CD8-positive, alpha-beta memory T cell (primary cell): ENCODE measurements at places on chromosomes 13 and 19. TPM values are rescaled to one million over a fixed set of nuclear protein-coding genes. Genes with fewer than 3 reads are reported as not detected.

The GJB6 gene
- 7.7 TPM for total RNA-seq

The OSCAR gene
- total RNA-seq: 0.35 TPM

- no peak overlapping the region for H3K27ac ChIP-seq
- H3K27me3 ChIP-seq: no peaks in the 10 kb centered on the region
- DNase-seq: no peak
- no peaks in the 10 kb centered on the region for H3K36me3 ChIP-seq
- peaks cover 30% of the 10 kb centered on the region for H3K4me1 ChIP-seq
- no peak overlapping the region for H3K4me3 ChIP-seq
Measured at GRCh38 chr19:8192221-8192820, 16.8 kb upstream of the CERS4 start.

- no peaks in the 10 kb centered on the region for H3K27me3 ChIP-seq
- no peak overlapping the region for H3K4me3 ChIP-seq
- peaks cover 23% of the 10 kb centered on the region for H3K4me1 ChIP-seq
- no peaks in the 10 kb centered on the region for H3K36me3 ChIP-seq
- H3K27ac ChIP-seq: no peak overlapping the region
Measured at GRCh38 chr13:60398907-60399589, 2.0 kb downstream of the TDRD3 start.

The LGALS7 gene
- not detected for total RNA-seq

- peak within 1 kb of the TSS; percentile 60 for H3K27ac ChIP-seq
- H3K36me3 ChIP-seq: no peaks in the 10 kb centered on the region
- no peaks in the 10 kb centered on the region for H3K27me3 ChIP-seq
- H3K4me1 ChIP-seq: peaks cover 7% of the 10 kb centered on the region
- DNase-seq: peak; percentile 83
- H3K4me3 ChIP-seq: peak within 1 kb of the TSS; percentile 79
Measured at GRCh38 chr19:34926685-34927375, at the start of gene ZNF30. ZNF30 (plus strand) TSS chr19:34926903; CDS start chr19:34929948, 3,045 bp downstream.

DNA sequence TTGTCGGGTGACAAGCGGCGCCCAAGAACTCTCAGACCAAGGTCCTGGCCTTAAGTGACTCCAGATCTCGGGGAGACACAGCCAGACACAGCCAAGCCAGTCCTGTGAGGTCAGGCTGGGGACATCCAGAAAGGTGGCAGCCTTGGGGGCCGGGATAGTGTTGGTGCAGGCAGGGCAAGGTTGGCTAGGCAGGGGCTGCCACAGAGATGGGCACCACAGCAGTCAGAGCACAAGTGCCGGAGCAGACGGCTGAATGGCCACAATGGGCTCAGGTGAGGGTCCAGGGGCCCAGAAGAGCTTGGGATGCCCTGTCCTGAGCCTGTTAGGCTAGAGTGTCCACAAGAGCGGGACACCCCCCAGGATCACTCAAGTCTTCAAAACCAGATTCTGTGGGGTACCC is 32.2 kb downstream of the MAU2 start:
- no peaks in the 10 kb centered on the region for H3K27me3 ChIP-seq
- no peak overlapping the region for H3K27ac ChIP-seq
- no peak overlapping the region for H3K4me3 ChIP-seq

DNA sequence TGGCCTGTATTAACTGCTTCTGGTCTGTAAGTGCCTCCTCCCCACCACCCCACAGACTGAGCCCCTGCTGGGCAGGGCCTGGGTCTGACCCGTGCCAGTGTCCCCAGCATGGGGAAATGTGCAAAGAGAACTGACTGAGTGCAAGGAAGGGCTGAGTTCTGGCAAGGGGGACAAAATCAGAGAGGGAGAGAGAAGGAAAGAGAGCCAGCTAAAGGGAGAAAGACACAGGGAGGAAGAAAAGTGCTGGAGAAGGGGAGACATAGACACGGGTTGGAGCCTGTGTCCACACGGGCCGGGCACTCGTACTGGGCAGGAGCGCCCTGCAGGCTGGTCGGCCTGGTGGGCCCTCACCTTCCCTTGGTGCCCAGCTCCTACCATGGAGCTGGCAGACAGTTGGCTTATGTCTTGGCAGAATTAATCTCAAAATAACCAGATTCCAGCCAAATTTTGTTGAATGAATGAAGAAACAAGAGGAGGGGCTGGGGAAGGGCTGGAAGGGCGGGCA is 1.2 kb downstream of the NKG7 start:
- peak overlapping the region; percentile 76 for H3K27ac ChIP-seq
- H3K4me3 ChIP-seq: peak overlapping the region; percentile 54
- H3K4me1 ChIP-seq: peaks cover 61% of the 10 kb centered on the region
- H3K36me3 ChIP-seq: no peaks in the 10 kb centered on the region

The GPR42 gene
- not detected for total RNA-seq

The CBLC gene
- total RNA-seq: not detected

- H3K27me3 ChIP-seq: no peaks in the 10 kb centered on the region
- peaks cover 39% of the 10 kb centered on the region for H3K4me1 ChIP-seq
- H3K4me3 ChIP-seq: no peak overlapping the region
- no peak overlapping the region for H3K27ac ChIP-seq
Measured at GRCh38 chr13:42280537-42280936, 8.6 kb downstream of the AKAP11 start.

- no peaks in the 10 kb centered on the region for H3K36me3 ChIP-seq
- no peak overlapping the region for H3K27ac ChIP-seq
- H3K27me3 ChIP-seq: no peaks in the 10 kb centered on the region
- DNase-seq: no peak
Measured at GRCh38 chr13:79459906-79460305, 21.0 kb upstream of the NDFIP2 start.

- H3K27ac ChIP-seq: no peak overlapping the region
- H3K4me3 ChIP-seq: no peak overlapping the region
- no peak for DNase-seq
- H3K4me1 ChIP-seq: no peaks in the 10 kb centered on the region
- no peaks in the 10 kb centered on the region for H3K36me3 ChIP-seq
Measured at GRCh38 chr13:46535002-46535401, 18.0 kb upstream of the LRCH1 start.

- H3K27me3 ChIP-seq: no peaks in the 10 kb centered on the region
- peak overlapping the region; percentile 99 for H3K27ac ChIP-seq
- H3K4me1 ChIP-seq: peaks cover 88% of the 10 kb centered on the region
- no peak for DNase-seq
- H3K36me3 ChIP-seq: no peaks in the 10 kb centered on the region
- H3K4me3 ChIP-seq: peak overlapping the region; percentile 86
Measured at GRCh38 chr19:13841086-13841961, 35.6 kb upstream of the NANOS3 start.

The SBK2 gene
- not detected for total RNA-seq

GRCh38 chr19:51375504-51376221 is 3.2 kb upstream of the NKG7 start:
- no peak overlapping the region for H3K27ac ChIP-seq
- no peak overlapping the region for H3K4me3 ChIP-seq
- H3K4me1 ChIP-seq: peaks cover 51% of the 10 kb centered on the region

DNA sequence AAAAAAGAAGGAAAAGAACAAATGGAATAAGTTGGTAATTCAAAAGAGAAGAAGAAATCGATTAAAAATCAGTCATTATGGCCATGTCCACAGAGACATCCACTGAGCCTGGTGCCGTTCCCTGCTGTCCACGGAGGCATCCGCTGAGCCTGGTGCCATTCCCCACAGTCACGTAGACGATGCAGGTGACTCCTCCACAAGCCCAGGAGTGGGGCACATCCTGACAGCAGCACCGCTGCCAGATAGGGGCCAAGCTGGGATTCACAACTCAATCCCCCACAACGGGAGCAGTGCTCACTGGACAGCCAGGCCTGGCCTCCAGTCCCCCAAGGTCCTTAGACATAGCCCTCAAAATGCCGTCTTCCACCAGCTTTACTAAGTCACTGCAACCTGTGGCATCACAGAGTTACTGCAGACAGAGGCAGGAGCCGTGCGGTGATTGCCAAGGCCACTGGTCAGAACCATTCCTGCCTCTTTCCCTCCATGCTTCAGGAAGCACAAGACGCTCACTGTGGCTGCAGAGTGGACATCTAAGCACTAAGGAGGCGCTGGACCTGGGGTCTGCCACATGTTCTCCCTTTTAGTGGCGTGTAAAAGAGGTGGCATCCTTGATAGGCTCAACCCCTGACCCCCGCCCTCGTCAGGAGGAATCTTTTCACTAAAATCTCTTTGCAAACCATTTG is 131.5 kb upstream of the SPACA7 start:
- no peak overlapping the region for H3K27ac ChIP-seq
- DNase-seq: no peak
- H3K4me3 ChIP-seq: no peak overlapping the region
- no peaks in the 10 kb centered on the region for H3K4me1 ChIP-seq
- no peaks in the 10 kb centered on the region for H3K27me3 ChIP-seq
- no peaks in the 10 kb centered on the region for H3K36me3 ChIP-seq

DNA sequence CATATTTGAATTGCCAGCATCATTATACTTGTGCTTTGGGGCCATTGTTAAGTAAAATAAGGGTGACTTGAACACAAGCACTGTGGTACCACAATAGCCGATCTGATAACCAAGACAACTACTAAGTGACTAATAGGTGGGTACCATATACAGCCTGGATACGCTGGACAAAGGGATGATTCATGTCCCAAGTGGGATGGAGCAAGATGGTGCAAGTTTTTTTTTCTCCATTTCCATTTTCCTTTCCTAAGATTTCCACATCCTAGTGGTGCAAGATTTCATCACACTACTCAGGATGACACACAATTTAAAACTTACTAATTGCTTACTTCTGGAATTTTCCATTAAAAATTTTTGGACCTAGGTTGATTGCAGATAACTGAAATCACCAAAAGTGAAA is 15.1 kb downstream of the BRCA2 start:
- no peaks in the 10 kb centered on the region for H3K4me1 ChIP-seq
- H3K27ac ChIP-seq: no peak overlapping the region
- no peaks in the 10 kb centered on the region for H3K27me3 ChIP-seq
- no peak for DNase-seq

The ATP4B gene
- total RNA-seq: not detected

DNA sequence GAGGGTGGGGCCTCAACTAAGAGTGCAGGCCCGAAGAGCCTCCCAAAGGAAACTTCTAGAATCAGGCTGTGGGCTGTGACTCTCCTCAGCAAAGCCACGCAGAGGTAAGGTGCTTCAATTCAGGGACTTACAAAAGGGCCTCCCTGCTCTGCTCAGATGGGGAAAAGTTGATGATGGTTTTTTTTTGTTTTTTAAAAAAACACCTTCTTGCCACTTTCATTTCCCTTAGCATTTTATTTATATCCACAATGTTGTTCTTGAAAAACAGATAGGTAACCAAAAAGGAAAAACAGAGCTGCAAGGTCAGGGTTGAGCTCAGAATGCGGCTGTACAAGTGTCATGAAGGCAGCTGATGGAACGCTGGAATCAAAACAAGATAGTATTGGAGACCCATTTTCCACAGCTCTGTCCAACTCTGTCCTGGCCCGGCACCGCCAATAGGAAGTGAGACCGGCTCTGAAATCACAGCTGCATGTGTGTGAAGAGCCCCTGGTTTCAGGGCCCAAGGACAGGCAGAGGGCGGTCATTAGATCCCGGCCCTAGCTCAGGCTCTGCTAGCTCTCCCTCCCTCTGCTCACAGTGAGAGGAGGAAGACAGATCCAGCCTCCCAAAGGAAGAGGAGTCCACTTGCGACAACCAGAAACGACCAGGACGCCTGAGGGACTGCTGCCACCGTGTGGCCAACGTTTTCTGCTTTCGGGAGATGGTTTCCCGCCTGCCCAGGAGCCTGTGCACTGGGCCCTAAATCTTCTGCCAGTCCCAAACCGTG is 58.3 kb downstream of the KLF2 start:
- peak overlapping the region; percentile 40 for H3K27ac ChIP-seq
- H3K36me3 ChIP-seq: peaks cover 18% of the 10 kb centered on the region
- no peaks in the 10 kb centered on the region for H3K27me3 ChIP-seq
- peaks cover 68% of the 10 kb centered on the region for H3K4me1 ChIP-seq
- DNase-seq: peak; percentile 77
- H3K4me3 ChIP-seq: peak overlapping the region; percentile 45

DNA sequence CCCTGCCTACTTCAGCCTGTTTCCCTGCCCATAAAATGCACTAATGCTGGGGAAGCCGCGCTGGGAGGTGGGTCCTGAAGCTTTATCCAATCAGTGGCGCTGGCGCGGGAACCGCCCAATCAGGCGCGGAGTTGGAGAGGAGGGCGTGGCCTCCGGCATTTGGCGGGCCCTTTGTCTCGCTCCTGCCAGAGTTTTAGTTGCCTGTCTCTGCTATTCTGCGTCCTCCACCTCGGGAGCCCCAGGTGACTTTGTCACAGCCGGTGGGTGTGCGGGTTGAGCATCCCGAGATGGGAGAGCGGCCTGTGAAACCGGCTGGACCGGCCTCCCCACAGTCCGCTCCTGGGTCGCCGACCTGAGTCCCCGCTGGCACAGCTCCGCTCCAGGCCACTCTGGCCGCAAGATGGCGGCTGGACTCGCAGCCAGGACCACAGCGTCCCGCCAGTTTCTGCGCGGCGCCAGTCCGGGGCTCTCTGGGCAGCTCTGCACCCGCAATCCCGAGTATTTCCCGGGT is 30.7 kb upstream of the ZNF429 start:
- peak overlapping the region; percentile 43 for H3K4me3 ChIP-seq
- no peaks in the 10 kb centered on the region for H3K4me1 ChIP-seq
- H3K27me3 ChIP-seq: no peaks in the 10 kb centered on the region
- DNase-seq: peak; percentile 21
- H3K36me3 ChIP-seq: no peaks in the 10 kb centered on the region
- no peak overlapping the region for H3K27ac ChIP-seq

DNA sequence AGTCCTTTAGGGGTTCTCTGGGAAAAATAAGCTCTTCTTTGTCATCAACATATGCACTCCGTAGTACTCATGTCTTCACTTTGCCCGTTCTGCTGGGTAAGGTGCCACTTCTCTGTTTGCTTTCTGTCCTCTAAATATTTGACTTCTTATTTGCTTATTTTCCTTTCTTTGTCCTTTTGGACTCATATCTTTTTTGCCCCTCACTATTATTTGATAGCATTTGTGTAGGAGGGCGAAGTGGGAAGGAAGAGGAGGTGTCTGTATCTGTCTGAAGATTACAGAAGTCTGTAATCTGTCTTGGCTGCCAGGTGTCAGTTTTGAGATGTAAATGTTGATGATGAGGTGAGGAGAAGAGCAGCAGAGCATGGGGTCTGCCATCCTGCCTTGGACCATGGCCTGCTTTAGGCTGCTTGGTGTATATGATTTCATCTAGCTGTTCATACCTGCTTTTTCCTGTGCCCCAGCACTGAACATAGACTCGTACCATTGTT is 30.8 kb downstream of the USPL1 start:
- H3K4me1 ChIP-seq: no peaks in the 10 kb centered on the region
- no peaks in the 10 kb centered on the region for H3K27me3 ChIP-seq
- H3K4me3 ChIP-seq: no peak overlapping the region
- no peak for DNase-seq

The RBM26 gene
- total RNA-seq: 59.4 TPM

GRCh38 chr19:6744381-6745301 is 5.2 kb downstream of the TRIP10 start:
- no peak overlapping the region for H3K4me3 ChIP-seq
- peaks cover 19% of the 10 kb centered on the region for H3K4me1 ChIP-seq
- peaks cover 5% of the 10 kb centered on the region for H3K36me3 ChIP-seq
- H3K27me3 ChIP-seq: no peaks in the 10 kb centered on the region
- DNase-seq: no peak

The MYO1F gene
- 68.0 TPM for total RNA-seq

DNA sequence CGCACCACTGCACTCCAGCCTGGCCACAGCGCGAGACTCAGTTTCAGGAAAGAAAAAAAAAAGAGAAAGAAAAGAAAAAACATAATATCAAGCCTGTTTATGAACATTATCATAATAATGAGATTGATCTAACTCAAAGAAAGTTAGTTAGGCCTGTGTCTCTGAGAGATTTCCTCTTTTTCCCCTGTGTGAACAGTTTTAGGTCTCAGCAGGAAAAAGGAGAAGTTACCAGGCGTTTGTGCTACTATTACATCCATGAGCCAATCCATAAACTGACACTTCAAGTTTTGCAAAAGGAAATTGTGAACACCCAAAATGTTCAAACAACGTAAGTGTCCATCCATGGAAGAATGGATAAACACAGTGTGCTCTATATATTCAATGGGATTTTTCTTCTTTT is 3.8 kb downstream of the TARM1 start:
- H3K27ac ChIP-seq: no peak overlapping the region
- no peaks in the 10 kb centered on the region for H3K27me3 ChIP-seq
- H3K4me3 ChIP-seq: no peak overlapping the region
